ENCODE measurements at places on chromosomes 4 and X.

DNA sequence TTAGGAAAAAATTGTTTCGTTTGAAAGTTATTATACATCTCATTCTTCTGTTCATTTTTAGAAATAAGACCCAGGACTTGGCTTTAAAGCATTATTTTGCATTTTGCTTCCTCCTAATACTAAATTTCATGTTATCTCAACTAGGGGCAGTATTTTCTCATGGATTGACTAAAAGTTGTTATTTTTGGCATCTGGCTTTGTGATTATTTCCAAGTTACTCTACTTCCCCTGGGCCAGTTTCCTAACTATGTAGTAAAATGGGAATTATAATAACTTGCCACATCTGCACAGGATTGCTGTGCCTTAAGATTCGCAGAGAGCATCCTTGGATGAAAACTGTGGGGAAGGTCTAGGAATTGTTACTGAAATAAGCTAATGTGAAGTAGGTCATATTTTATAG lies 3.0 kb downstream of the RBPJ start:
- peak; percentile 59 for DNase-seq

- DNase-seq: no peak
Measured at GRCh38 chr4:1293531-1293941, 3.8 kb downstream of the MAEA start.

DNA sequence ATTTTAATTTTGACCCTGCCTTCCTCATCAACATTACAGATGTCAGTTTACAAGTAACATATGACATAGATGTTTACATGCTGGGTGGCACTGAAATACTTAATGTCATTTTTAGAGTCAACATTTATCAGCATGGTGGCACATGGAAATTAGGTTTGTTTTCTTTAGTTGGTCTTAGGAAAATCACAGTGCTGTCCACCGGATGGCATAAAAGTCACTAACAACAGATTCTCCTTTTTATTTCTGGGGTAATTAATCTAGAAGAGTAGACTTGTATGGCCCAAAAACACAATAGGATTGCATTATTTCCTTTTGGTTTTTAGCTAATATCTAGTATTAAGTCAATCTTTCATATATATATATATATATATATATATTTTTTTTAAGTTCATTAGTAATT lies 88.6 kb upstream of the HHIP start:
- DNase-seq: no peak

GRCh38 chr4:150906987-150907633 lies 108.0 kb downstream of the LRBA start:
- no peak for DNase-seq

GRCh38 chr4:176889776-176890175 lies 97.1 kb upstream of the VEGFC start:
- DNase-seq: no peak

- no peak for DNase-seq
Measured at GRCh38 chr4:38803833-38804653, 548 bp downstream of the TLR1 start.

GRCh38 chr4:149784018-149784417 lies 31.6 kb downstream of the IQCM start:
- DNase-seq: peak; percentile 32

- DNase-seq: peak; percentile 24
Measured at GRCh38 chr4:164252286-164252685, 501.6 kb upstream of the SMIM31 start.

DNA sequence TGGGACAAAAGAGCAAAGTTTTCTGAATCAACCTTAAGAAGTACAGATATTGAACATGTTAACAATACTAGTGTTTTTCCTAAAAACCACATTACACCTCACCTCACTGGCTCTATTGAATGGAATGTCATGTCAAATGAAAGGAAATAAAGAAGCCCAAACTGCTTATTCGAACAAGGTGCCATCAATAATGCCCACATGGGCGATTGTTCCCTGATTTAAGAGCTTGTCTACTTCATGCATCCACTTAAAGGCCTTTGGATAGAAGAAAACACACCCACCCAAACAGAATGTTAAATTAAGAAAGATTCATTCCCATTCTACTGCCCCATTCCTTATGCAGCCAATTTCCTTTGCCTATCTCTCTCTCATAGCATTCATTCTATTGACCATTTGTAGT lies 118.5 kb upstream of the PAQR3 start:
- no peak for DNase-seq

DNA sequence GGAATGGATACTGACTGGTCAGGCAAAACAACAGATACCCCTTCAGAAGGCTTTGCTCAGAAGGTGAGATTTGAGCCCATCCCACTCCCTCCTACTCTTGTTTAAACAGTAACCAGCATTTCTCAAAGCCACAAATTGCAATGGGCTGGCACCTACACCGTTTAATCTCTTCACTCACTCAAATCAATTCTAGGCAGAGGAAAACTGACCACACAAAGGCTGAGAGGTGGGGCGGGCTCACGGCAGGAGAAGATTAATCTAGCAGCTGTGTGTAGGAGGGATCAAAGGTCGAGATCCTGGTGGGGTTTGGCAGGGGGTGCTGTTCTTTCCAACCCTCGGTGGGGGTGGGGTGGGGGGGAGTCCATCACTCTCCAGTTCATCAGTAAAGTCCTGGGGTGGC lies 622.4 kb downstream of the BCOR start:
- DNase-seq: no peak

- DNase-seq: peak; percentile 6
Measured at GRCh38 chrX:12065251-12065650, 73.0 kb upstream of the FRMPD4 start.

DNA sequence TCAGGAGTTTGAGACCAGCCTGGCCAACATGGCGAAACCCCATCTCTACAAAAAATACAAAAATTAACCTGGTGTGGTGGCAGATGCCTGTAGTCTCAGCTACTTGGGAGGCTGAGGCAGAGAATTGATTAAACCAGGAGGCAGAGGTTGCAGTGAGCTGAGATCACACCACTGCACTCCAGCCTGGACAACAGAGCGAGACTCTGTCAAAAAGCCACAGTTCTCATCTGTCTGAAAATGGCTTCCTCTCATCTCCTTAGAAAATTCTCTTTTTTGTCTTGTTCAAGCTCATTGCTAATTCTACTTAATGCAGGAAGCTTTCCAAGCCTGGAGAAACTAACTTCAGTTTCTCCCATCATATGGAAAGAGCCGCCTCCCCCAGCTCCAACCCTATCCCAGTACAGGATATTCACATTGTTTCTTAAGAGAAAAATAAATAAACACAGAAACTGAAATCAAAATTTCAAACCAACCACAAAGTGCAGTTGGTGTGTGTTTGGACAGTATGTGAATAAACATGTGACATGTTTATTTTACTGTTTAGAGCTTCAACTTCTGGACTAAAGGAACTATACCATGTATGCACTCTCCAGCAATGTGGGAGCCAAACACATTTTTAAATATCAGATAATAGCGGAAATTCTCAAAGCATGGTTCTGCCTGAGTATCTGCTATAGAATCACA lies 55.0 kb upstream of the GAB1 start:
- DNase-seq: no peak

- DNase-seq: no peak
Measured at GRCh38 chr4:137367620-137368019, 164.7 kb downstream of the PCDH18 start.

DNA sequence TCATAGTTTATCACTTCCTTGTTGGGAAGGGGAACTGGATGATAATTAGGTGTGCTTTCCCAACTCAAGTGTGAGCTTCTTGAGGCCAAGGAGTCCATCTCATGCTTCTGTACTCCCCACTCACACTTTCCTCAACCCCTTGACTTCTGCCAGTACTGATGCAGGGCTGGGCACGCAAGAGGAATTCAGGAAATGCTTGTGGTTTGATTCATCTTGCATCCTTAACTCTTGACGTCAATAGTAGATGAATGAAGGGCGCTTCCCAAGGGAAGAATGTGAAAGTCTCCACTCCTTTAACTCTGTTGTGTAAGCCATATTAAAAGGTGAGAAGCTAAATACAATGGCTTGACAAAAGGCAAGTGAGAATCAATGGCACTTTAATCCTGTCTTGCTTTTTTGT lies 101.8 kb downstream of the AGTR2 start:
- DNase-seq: peak; percentile 96

- peak; percentile 31 for DNase-seq
Measured at GRCh38 chr4:95268819-95269565, 279.8 kb downstream of the UNC5C start.

DNA sequence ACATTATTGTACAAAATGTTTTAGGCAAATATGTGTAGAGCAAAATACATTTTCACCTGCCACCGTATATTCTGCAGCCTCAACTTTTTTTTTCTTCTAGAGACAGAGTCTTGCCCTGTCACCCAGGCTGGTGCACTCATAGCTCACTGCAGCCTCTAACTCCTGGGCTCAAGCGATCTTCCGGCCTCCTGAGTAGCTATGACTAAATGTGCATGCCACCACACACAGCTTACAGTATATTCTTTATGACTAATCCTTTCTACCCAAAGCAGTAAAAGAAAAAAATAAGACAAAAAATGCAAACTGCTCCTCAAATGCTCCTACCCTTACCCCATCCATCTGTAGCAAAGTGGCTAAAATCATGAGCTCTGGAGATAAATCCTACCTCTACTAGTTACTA lies 426.3 kb downstream of the KCNIP4 start:
- no peak for DNase-seq

DNA sequence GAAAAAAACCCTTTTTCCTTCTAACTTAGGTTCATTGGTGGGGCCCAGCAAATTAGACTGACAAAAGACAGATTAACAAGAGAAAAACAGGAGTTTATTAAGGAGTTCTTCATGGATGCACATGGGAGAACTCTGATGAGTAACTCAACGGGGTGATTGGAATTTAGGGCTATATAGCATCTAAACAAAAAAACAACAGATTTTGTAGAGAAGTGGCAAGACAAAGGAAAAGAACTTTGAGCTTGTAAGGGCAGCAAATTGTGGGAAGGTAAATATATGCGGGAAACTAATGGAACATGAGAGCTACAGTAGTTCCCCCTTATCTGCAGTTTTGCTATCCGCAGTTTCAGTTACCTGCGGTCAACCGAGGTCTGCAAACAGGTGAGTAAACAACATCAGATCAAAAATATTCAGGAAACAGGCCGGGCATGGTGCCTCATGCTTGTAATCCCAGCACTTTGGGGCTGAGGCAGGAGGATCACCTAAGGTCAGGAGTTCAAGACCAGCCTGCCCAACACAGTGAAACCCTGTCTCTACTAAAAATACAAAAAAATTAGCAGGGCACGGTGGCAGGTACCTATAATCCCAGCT lies 573.6 kb downstream of the ADGRL3 start:
- no peak for DNase-seq

GRCh38 chr4:2071252-2071911 lies 12.3 kb downstream of the NAT8L start:
- DNase-seq: no peak

DNA sequence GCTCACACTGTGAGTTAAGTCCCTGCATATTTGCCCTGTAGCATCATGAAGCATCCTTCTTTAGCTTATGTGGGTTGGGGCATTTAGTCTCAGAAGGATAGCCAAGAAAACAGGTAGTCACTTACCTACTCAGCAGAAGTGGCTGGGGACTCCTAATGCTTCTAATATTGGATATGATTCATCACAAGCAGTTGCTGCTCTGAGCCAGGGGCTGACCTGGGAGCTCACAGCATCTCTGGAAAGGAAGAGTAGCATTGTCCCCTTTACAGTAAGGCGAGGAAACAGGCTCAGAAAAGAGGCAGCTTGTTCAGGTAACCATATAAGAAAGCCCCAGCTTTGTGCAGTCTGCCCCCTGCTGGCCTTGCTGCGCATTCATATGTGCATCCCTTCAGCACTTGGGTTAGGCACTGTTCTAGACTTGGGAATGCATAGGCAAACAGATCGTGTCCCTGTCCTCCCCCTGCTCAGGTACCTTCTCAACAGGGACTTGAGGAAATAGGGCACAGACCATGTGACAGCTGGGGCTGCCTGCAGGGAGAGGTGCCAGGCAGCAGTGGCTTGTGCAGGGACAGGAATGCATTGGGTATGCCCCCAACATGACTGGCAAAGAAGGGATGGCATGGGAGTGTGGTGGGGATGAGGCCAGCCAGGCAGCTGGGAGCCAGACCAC lies 35.7 kb upstream of the TBC1D14 start:
- DNase-seq: peak; percentile 23

DNA sequence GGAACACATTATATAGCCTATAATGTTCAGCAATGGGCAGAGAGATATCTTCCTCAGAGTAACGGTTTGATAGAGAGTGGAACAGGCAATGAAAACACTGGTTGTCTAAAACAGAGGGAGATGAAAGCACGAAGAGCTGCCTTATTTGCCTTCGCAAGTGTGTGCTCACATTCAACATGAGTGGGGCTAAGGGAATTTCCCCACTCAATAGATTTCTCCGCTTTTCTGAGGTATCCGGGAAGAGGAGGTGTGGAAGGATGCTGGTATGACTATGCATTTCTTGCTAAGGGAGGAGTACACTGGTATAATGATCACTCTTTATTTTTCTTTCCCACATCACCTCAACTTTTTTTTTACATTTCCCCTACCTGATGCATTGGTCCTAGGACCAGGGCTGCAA lies 7.8 kb upstream of the GPR82 start:
- DNase-seq: no peak

DNA sequence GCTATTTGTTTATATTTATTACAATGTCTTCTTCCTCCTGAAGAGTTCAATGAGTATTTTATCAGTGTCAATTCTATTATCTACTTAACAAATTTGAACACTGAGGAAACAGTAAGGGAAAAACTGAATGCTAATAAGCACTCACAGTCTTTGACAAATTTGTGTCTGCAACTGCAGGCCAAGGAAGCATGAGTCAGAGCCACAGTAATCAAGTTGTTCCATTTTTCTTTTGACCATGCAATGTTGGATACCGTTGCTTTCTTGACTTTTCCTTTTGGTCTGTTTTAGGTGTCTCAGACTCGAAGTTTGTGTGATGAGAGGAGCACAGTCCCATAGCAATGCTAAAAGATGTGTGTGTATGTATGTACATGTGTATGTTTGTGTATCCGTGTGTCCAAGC lies 359.6 kb downstream of the IL1RAPL1 start:
- peak; percentile 52 for DNase-seq

- DNase-seq: no peak
Measured at GRCh38 chr4:65381648-65382047, 288.6 kb downstream of the EPHA5 start.

DNA sequence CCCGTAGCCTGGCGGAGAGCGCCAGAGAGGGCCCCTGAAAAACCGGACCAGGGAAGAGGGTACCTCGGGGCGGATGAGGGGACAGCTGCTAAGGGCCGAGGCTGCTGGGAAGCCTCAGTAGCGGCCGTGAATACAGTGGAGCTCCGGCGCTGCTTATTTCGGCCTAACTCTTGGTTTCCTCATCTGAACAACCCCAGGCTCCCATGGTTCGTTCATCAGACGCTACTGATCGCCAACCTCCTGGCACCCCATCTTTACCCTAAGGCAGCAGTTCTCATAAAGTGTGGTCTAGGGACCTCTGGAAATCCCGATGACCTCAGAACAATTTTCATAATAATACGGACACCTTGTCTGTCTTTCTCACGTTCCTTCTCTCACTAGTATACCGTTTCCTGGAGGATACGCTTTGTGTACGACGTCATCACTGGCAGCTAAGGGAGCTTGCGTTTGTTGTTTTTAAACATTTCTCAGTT lies 645 bp upstream of the RAB28 start:
- DNase-seq: peak; percentile 37

DNA sequence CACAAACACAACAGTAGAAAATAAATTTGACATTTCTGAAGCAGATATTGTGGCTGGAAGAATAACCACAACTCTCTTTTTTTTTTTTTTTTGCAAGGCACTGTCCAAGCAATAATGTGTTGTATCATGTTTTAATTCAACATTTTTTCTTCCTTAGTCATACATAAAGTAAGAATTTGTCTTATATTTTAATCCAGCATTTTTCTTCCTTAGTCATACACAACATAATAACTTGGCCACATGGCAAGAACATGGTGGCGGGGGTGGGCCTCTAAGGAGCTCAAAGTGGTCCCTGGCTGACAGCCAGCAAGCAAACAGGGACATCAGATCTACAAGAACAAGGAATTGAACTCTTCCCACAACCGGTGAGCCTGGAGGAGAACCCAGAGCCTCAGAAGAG lies 20.2 kb downstream of the FBXW7 start:
- DNase-seq: peak; percentile 72

Measured in astrocyte (in vitro differentiated cells and primary cell).